Hematopoietic multipotent progenitor cell treated with erythropoietin and hydrocortisone succinate and interleukin-3 and kit ligand, for 8 days (in vitro differentiated cells): ENCODE measurements at places on chromosomes 3 and 15.

DNA sequence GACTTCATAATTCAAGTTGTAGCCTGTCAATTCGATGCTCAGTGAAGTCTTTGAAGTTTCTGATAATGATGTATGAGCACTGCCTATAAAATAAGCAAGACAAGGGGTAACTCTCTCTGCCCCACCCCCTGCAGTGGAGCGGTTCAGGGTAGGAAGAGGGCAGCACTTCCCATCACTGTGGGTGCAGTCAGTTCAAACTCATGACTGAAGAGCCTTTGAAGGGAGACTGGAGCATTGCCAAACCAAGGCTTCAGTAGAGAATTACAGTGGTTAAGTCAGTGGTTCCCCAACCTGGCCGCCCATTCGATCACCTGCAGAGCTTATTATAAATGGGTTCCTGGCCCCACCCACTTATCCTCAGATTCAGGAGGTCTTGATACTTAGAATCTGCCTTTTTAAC, 190.6 kb downstream of the SHQ1 start:
- DNase-seq, result peak; percentile 74

DNA sequence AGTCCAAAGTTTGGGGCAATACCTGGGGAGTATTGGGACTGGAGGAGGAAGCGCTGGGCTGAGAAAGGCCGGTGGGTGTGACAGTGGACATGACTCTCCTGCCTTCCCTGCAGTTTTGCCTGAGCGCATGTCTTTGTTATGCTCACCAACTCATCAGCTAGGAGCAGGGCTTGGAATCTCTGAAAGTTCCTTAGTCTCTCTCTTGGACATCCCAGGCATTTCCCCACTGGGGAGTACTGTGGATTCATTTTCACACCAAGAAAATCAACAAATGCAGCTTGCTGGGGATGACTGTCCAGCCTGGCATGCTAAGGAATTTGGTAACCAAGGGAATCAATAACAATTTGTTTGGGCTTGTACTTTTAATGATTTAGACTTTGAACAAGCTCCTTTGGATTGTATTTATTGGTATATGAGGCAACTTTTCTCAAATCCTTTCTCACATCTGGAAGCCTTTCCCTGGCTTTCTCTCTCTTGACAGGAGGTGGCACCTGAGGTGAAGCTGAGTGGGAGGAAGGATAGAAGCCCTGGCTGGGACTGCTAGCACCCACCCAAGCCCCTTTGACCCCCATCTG, 48.5 kb upstream of the CHST2 start:
- no peak for DNase-seq

DNA sequence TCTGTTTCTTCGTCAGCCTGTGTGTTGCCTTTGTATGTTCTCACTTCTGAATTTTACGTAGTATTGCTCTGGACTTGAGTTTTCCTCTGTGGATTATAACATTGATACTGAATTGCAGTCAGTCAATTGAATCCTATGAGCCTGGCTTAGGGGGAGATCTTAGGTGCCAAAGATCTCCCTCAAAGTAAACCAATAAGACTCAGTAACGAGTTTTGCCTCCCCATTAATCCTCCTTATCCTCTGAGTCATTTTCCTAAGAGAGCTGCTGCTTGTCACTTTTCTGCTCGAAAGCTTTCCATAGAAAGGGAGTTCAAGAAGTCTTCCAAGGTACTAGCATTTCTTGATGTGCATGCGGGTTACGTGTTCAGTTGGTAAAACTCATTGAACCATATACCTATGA, 126.4 kb downstream of the CHDH start:
- no peak for DNase-seq

DNA sequence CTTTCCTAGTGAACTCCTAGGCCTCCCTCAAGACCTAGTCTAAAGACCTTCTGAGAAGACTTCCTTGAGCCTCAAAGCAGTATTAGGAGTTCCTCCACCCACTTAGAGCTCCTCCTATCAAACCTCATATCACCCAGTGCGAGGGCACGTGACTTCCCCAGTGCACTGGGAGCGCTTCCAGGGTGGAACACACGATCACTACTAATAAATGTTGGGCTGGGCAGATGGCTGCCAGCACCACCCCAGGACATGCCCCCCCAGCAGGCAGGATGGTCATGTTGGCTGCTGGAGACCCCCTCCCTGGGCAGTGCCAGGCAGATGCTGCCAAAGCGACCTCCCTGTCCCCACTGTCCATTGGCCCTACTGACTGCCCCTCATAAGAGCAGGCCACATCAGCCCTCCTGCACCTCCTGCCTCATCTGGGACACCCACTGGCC, 8.5 kb upstream of the PLXND1 start:
- DNase-seq, result peak; percentile 95

- no peak for DNase-seq
Measured at GRCh38 chr15:95293456-95294031, 1037.0 kb upstream of the NR2F2 start.

- DNase-seq, result no peak
Measured at GRCh38 chr3:189337673-189338091, 165.9 kb downstream of the TPRG1 start.

GRCh38 chr3:120773932-120774331, 31.4 kb downstream of the GTF2E1 start:
- DNase-seq, result peak; percentile 23
